ENCODE measurements at places on chromosomes 16 and 17. TPM values are rescaled to one million over a fixed set of nuclear protein-coding genes. Genes with fewer than 3 reads are reported as not detected.

Gene CETP
- total RNA-seq, result not detected

Gene TMEM100
- total RNA-seq, result not detected

Gene KCNH4
- 0.33 TPM for total RNA-seq

Gene UTS2R
- total RNA-seq, result not detected

Gene MPG
- 76.9 TPM for total RNA-seq

Gene SUMO2
- 397 TPM for total RNA-seq
